Dermis microvascular lymphatic vessel endothelial cell (primary cell): ENCODE measurements at places on chromosomes 4 and X. TPM values are rescaled to one million over a fixed set of nuclear protein-coding genes. Genes with fewer than 3 reads are reported as not detected.

DNA sequence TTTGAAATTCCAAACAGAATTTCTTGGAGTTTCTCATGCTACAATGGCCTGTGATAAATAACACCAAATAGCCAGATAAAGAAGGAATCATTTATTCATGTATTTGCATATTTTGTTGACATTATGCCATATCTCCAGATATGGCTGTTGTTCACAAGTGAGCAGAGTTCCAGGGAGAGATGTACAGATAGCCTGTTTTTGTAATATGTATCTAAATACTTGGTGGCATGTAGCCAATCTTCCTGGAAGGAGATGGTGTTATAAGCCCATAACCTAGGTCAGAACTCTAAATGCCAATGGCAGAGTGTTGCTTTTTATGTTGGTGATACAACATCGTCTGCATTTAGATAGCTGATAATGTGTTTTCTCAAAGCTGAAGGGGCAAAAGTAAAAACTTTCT is 292.2 kb downstream of the FBXO8 start:
- no peak for DNase-seq

- no peak for DNase-seq
Observed at GRCh38 chr4:27176400-27176799, 315.8 kb downstream of the STIM2 start.

Gene NXF2B
- total RNA-seq, result not detected in 2 replicates

Gene PNMA5
- not detected in 2 replicates for total RNA-seq

Gene ARHGAP36
- not detected in 2 replicates for total RNA-seq

DNA sequence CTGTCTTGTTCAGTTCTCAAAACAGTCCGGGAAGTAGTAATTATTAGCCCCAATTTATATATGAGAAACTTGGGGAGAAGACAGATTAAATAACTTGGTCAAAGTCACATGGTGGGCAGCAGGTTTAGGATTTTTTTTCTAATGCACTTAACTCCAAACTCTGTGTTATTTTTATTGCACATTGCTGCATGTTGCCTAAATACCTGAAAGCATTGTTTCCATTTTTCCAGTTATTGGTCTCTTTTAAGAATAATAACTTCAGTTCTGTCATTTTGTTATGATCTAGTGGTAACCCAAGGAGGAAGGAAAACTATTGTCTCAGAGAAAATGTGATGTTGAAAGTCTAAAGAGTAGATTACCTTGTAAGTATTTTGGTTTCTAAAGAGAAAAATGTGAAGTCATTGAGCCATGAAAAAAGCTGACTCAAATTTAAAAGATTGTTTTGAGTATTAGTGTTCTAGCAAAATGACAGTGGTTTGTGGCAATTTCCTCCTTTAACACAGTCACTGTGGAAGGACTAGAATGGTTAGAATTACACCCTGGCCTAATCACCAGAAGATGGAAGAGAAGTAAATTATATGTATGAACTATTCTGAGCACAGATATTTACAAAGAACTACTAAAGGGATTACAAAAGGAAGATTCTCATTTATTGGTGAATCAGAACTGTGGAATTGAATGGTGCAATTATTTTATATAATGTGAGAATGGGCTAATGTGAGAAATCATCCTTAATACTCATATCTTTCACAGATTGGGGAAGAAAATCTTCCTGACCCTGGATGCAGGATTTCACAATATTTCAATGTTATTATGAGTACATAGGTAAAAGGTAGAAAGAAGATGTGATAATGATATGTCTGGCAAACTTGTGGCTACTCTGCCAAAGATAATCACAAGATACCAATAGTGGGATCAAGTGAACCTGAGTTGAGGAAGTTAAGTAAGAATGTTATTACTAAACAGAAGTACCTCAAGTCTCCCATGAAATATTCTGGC is 21.7 kb upstream of the CXCL8 start:
- no peak for DNase-seq

GRCh38 chr4:1600811-1601532 is 83.1 kb downstream of the FAM53A start:
- no peak for DNase-seq

DNA sequence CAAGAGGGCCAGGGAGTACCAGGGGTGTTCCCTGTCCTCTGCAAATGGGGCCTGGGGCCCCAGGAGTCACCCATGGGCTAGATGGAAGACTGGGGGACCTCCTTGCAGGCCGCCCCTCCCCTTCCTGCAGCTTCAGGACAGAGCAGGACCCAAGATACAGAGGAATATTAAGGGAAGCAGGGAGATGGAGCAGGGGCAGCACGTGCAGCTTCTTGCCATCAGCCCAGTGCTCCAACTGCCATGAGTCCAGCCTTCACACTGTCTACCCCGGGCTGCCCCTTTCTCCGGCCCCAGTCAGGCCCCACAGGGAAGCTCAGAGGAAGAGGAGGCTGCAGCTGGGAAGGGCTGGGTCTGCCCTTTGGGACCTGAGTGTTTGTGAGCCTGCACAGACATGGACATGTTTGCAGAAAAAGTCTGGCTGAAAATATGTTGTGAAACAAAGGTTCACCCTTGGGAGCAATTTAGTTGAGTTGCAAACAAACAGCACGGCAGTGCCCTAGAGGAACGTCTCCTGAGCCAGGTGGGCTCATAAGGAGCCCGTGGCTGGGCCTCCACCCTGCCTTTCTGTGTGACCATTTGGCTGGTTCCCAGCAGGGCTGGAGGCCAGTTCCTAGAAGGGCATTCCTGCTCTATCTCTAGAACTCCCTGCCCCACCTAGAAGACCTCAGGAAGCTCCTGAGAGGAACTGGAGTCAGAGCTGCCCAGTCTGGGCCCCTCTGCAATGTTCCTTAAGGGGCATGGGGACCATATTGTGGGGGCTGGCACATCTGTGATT is 8.9 kb downstream of the FATE1 start:
- no peak for DNase-seq

DNA sequence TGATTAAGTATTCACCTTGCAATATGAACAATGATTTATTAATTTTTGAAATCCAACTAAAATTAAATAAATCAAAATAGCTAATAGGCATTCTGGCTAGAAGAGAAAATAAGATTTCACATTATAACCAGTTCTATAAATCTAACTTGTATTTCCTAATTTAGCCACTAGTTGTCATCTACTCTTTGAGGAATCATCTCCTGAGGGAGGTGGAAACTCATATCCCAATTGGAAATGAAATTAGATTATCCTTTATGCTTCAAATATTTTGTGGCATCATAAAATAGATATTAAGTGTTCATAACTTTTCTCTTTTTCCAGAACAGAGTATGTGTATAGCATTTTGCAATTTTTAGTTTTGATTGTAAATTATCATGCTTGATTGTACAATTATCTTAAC is 558.5 kb upstream of the DIAPH2 start:
- DNase-seq, result no peak
